ENCODE measurements at places on chromosomes 1 and 21. TPM values are rescaled to one million over a fixed set of nuclear protein-coding genes. Genes with fewer than 3 reads are reported as not detected.

The BTBD8 gene
- total RNA-seq: 0.86 TPM

DNA sequence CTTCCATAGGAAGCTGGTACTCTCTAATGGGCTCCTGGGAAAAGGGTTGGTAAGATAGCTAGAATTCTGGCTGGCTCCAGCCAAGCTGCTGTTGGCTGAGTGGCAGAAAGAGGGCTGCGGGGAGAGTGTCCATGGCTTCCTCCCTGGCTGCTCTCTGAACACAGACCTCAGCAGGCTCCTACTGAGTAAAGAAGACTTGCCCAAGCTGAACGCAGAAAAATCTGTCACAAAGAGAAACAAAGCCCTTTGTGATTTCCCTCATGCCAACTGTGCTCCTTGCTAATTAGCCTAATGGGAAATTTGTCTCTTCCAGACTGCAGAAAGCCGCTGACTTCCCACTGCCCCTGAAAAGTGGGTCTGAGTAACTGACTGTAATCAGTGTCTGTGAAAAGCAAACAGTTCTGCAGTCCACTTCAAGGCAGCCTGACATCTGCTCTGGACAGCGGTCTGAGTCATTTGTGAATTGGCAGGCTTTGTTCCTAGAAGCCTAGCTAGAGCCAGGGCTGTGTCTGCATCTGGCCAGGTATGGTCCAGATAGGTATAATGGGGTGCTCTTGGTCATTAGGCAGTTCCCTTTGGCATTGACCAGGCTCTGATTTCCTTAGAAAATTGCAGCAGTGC, 282.8 kb downstream of the ZNF648 start:
- no peak for DNase-seq

GRCh38 chr1:20742671-20743070, 10.2 kb upstream of the SH2D5 start:
- no peak for DNase-seq

- DNase-seq: no peak
Observed at GRCh38 chr1:167676916-167677848, 44.6 kb upstream of the MPZL1 start.

GRCh38 chr1:79532555-79532954, 526.0 kb upstream of the ADGRL4 start:
- DNase-seq: no peak

GRCh38 chr1:75469586-75470173, 141.2 kb downstream of the SLC44A5 start:
- DNase-seq: no peak

Measured in HT-29 (cell line).